Activated T-cell treated with anti-CD3 and anti-CD28 coated beads for 4 hours (primary cell): ENCODE measurements at places on chromosomes 5 and 9.

DNA sequence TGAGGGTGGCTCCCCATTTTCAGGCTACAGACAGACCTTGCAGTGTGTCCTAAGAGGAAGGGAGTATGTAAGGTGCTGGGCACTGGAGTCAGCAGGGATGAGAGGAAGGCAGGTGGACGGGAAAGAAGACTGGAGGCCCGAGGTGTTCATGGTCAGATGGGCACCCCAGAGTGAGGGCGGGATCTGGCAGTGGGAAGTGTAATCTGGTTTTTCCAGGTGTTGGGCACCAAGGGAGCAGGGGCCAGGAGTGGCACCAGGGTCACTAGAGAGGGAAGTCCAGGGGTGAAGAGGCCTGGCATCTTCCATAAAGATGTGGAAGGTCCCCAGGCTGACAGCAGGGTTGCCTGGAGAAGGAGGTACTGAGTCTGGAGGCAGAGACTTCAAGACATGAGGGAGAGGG is 29.7 kb downstream of the PITX1 start:
- no peak for DNase-seq

DNA sequence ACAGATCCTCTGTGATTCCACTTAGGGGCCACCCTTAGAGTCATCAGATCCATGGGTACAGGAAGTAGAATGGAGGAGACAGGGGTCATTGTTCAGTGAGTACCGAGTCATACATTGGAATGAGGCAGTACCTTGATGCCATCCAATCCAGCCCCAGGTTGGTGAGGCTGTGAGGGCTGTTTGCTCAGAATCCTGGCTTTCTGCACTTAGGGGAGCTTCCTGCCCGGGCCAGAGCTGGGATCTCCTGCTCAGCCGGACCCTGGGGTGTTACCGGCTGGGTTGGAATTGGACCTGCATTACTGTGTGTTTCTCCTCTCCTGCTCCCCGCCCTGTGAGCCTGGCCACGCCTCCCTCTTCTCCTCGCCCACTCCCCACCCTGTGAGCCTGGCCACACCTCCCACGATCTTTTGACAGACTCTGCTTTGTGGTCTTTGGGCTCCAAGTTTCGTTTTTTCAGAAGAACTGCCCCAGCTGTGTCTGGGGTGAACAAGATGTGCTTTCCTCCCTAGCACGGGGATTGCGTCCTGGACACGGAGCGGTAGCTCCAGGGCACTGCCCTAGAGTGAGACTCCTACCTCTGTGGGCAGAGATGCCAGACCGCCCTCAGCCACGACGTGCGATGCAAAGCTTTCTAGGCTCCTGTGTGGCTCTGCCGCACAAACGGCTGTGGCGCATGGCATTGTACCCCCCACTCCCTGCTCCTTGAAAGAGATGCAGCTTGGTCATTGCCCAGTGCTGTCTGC is 15.4 kb downstream of the TRAF2 start:
- peak; percentile 78 for DNase-seq

GRCh38 chr5:111829701-111830100 is 72.7 kb upstream of the NREP start:
- DNase-seq: no peak

- DNase-seq: no peak
Measured at GRCh38 chr9:37969130-37969529, 65.2 kb upstream of the SLC25A51 start.

GRCh38 chr5:151799407-151799806 is 27.7 kb downstream of the G3BP1 start:
- no peak for DNase-seq

- no peak for DNase-seq
Measured at GRCh38 chr5:2068531-2068930, 185.8 kb upstream of the IRX4 start.

DNA sequence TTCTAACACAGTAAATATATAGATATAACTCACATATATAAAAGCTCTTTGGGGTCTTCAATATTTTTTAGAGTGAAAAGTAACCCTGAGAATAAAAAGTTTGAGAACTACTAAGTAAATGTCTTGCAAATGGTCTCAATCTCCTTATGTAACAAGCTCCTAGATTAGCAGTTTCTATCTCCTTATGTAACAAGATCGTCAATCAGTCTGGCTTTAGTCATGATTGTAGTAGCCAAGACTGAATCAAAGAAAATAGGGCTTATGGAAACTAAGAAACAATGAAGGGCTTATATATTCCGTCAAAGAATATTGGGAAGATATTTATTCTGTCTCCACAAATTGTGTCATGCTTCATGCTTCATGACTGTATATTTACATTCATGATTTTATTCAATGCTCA is 22.4 kb upstream of the FREM1 start:
- DNase-seq: no peak

DNA sequence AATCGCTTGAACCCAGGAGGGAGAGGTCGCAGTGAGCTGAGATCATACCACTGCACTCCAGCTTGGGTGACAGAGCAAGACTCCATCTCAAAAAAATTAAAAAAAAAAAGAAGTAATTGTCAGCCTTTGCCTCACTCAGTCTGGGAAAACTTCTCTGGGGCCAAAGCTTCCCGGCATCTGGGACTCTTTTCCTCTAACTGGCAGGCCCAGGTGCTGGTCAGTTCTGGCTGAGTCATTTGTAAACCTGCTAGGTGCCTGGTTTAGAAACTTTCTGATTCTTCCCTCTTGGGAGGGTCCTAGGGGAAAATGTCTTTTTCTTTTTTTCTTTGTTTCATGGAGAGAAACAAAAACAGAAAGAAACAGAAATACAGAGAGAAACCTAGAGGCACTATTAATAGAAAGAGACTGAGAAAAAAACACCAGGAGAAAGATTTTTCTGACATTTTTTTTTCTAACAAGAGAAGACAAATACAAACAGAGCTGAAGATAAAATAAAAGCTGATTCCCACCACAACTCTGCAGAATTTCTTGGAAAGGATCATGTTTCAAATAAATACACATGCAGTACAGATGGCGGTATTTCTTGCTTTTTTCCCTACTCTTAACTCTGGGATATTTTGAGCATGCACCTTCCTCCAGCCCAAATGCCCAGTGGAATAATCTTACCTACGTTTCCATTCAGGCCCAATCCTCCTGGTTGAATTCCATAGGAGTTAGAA is 22.1 kb upstream of the UBAP2 start:
- DNase-seq: no peak

- DNase-seq: no peak
Measured at GRCh38 chr5:168047043-168047668, 244.3 kb upstream of the WWC1 start.

- no peak for DNase-seq
Measured at GRCh38 chr5:17012289-17012688, 76.2 kb upstream of the MYO10 start.

DNA sequence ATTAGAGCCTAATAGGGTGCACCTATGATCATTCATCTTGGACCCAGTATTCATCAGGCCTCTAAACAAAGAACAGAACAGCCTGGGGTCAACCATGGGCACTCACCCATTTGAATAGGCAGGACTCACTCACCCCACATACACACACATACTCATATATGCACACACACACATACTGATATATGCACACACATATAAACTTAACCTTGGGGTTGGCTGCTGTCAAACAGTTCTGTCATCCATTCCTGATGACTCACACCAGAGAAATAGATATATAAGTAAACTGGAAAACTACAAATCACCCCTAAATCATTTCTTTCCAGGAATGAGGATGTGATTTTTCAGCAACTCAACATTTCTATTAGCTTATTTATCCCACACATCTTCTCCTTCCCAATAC is 51.3 kb downstream of the ARL15 start:
- no peak for DNase-seq

GRCh38 chr5:175657593-175658271 is at the start of gene HRH2:
Gene HRH2 (plus strand): TSS chr5:175658071. CDS start chr5:175683234, 25,163 bp downstream.
- peak; percentile 39 for DNase-seq

DNA sequence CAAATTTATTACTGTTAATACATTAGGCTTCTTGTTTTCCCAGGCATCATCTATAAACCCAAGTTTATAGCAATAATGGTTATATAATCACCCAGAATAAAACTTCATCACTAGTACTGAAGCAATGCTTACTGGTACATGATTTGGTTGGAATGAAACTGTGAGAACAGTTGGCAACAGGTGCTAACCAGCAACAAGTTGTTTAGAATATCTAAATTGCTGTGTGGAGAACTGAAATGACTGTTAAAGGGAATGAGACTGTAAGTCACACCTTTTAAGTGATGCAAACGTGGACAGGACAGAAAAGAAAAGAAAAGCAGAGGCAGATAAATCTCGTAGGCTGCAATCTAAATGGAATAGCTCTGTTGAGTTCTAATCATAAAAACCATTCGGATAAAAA is 2.5 kb downstream of the YIPF5 start:
- DNase-seq: no peak

GRCh38 chr5:136166909-136167308 is 26.1 kb downstream of the SMIM32 start:
- DNase-seq: no peak

- no peak for DNase-seq
Measured at GRCh38 chr5:108118813-108119514, 262.9 kb downstream of the FBXL17 start.

DNA sequence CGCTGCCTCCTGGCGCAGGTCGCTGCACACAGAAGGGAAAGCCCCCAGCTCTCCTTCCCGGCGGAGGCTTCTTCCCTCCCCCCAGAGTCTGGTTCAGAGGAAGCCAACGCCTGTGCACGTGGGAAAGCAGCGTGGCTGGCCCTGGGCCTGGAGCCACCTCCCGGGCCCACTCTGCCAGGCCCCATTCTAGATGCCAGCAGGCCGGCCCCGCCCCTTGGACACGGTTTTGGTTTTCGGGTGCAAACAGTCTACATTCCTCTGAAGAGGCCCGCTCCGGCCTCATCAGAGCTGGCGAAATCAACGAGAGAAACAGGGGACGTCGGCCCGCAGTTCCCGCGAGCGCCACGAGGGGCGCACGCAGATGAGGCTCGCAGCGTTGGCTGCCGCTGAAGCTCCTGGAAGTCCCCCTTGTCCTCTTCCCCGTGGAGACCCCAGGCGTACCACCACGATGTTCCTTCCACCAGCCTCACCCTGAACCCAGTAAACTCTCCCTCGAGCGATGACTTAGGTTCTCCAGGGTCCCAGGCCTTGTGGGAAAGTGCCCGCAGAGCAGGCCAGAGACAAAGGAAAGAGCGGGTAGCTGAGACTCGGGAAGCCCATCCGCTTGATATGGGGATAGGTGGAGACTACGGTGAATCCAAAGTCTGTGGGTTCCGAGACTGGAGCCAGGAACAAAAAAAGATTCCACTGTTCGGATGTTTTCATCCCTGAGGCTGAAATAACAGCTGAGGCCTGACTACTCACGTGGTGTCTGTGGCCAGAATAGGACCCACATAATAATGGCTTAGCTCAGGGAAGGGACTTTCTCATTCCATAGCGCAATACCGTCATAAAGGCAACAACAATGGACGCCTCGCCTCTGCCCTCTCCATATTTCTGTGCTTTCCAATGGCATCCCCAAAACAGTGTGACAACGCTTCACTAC is 64.2 kb downstream of the KLF4 start:
- peak; percentile 6 for DNase-seq

DNA sequence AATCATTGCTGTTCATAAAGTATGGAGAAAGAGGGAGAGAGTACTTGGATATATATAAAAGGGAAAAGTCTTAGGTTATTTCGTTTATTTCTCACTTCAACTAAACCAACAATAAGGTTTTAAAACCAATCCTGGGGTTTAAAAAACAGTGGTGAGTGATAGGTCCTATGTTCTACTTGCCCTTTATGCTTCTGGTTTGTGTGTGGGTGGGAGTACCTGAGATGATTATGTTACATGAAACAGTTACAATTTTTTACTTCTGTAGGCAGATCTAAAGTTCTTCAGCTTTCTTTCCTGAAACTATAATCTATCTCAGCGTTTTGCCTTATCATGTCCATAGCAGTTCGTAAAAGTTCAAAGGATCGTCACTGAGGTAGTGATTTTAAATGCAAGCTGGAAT is 49.2 kb downstream of the STX17 start:
- no peak for DNase-seq

- DNase-seq: no peak
Measured at GRCh38 chr9:126208216-126208758, 118.3 kb upstream of the MVB12B start.

GRCh38 chr5:1973391-1974013 is 90.8 kb upstream of the IRX4 start:
- DNase-seq: no peak

GRCh38 chr5:93062548-93062947 is 518.5 kb downstream of the NR2F1-AS1 start:
- DNase-seq: no peak
